ENCODE measurements at places on chromosomes 7 and 10.

DNA sequence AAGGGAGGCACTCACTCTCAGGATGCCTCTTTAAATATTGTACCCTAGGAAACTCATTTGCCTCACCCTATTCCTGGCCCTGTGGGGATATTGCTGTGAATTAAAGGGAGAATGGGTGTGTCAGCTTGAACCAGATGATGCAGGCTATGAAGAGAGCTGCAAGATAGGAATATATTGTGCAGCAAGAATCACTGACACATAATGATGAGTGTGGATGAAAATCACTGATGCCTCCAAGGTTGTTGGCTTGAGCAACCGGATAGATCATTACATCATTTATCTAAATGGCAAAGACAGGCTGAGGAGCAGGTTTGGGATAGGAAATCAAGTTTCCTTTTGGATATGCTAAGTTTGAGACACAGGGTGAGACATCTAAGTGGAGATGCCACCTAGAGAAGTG is 6.2 kb downstream of the SLC26A4 start:
- no peak for DNase-seq

GRCh38 chr7:155506854-155507337 is 39.5 kb downstream of the CNPY1 start:
- no peak for DNase-seq

DNA sequence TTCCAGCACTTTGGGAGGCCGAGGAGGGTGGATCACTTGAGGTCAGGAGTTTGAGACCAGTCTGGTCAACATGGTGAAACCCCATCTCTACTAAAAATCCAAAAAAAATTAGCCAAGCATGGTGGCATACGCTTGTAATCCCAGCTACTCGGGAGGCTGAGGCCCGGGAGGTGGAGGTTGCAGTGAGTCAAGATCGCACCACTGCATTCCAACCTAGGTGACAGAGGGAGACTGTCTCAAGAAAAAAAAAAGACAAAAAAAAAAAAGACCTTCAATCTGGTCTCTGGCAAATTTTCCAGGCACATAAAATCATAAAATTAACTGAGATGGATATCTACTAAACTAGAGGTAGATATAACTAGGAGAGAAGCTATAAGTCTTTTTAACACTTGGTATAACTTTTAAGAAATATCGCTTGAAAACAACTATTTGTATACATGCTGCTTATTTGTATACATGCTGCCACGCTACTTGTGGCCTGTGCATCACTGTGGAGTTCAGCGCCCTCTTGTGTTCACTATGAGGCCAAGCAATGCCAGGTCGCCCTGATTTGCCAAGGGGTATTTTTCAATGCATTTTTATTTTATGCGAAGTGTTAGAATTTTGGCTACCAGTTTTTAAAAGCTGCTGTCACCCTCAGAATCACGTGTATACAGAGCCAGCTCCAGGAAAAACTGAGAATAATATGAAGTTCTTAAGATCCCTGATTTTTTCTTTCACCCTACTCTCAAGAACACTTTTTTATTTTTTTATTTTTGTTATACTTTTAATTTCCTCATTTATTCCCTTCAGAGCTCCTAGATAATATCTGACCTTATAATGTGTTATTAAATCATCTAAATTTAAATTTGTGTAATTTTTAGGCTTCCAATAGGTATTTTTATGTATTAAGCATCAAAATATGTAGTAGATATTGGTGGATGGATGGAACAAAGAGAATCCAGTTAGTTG is 26.7 kb downstream of the CYCS start:
- DNase-seq, result peak; percentile 32

GRCh38 chr7:123789817-123790216 is 41.0 kb upstream of the WASL start:
- no peak for DNase-seq

- no peak for DNase-seq
Measured at GRCh38 chr7:4266270-4267040, 415.6 kb upstream of the FOXK1 start.

DNA sequence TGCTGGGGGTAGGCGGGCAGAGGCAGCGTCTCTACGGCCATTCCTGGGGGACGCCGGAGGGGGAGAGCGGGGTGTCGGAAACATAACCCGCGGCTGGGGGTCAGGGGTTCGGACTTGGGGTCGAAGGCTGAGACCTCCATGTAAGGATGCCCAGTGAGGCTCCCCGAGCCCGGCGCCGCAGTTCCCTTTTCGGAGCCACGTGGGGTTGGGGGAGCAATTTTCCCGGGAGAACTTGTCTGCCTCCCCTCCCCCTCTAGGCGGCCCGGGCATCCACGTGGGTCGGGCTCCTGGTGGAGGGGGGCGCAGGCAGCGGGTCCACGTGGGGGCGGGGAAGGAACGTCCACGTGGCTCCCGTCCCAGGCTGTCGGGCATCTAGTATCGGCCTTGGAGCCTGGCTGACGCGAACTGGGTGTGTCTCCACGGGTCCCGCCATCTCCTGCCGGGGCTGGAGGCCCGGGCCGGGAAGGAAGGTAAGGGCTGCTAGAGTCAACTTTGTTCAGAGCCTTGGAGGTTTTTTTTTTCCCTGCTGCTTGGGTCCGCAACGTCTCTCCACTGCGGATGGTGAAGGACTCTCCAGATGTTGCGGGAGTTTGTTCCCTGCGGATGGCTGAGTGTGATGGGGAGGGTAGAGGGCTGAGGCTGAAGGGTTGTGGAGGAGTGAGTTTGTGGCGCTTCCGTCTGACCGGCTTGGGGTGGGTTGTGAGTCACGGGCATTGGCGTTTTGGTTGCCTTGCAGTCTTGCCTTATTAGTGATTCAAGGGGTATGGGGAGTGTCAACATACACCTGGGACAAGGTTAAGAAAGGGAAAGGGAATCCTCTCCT is 744 bp downstream of the PPRC1 start:
- peak; percentile 59 for DNase-seq

- no peak for DNase-seq
Measured at GRCh38 chr7:2979951-2980350, 63.7 kb downstream of the CARD11 start.

- no peak for DNase-seq
Measured at GRCh38 chr10:88964360-88964759, 11.8 kb upstream of the ACTA2 start.

GRCh38 chr10:110724937-110725336 is 80.8 kb downstream of the RBM20 start:
- no peak for DNase-seq

DNA sequence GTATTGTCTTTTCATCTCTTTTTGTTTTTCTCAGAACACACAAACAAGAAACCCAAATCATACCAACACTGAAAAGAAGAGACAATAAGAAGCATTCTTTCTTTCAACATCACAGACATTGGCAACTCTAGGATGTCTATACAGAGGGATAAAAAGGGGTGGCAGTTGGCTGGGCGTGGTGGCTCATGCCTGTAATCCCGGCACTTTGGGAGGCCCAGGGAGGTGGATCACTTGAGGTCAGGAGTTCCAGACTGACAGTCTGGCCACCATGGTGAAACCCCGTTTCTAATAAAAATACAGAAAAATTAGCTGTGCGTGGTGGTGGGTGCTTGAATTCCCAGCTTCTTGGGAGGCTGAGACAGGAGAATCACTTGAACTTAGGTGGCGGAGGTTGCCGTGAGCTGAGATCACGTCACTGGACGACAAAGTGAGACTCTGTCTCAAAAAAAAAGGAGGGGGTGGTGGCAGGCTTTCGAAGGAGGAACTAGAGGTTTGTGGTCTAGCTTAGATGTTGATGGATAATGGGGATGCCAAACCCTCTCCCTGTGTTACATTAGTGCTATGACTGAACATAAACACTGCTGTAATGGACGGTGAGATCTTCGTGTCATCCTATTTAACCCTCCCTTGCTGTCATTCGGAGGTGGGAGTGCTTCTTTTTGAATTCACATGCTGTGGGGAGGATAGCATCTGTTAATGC is 9.4 kb downstream of the CNNM2 start:
- DNase-seq, result no peak

DNA sequence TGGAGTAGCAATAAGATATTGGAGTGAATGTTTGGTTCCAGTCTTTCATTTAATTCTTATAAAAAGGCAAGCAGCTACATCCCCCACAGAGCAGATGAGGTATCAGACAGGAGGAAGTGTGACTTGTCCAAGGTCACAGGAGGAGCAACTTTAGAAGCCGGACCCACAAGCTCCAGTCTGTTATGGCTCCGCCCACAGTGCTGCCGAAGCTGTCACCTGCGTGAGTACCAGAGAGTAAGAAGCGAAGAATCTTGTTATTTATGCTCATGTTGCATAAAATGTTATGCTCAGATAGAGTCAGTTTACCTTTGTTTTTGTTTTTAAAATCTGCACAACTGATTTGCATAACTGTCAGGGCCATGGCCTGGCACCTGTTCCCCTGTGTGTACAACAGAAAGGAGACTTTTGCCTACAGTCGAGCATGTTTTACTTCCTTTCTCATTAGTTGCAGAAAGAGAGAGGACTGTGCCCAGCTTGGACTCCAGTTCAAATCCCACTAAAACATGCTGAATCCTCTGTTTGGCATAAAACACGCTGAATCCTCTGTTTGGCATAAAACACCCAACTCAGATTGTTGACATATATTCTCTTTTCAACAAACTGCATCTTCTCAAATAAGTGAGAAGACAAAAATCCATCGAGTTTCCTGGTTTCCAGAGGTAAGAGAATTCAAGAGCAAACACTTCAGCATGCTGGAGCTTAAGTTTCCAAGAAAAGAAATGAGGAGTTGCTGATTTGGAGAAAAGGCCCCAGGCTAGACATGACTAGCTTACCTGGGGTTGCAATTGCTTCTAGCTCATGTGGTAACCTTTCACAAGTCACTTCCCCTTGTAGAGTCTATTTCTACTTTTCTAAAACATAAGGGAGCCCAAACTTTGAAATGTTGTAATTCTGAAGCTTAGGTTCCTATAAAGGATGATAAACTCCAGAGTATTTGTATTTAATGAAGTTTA is 409.8 kb upstream of the ZMIZ1 start:
- DNase-seq, result no peak

- DNase-seq, result no peak
Measured at GRCh38 chr10:14665865-14666857, 108.5 kb downstream of the FAM107B start.

- DNase-seq, result no peak
Measured at GRCh38 chr7:18064242-18064838, 36.7 kb upstream of the PRPS1L1 start.

DNA sequence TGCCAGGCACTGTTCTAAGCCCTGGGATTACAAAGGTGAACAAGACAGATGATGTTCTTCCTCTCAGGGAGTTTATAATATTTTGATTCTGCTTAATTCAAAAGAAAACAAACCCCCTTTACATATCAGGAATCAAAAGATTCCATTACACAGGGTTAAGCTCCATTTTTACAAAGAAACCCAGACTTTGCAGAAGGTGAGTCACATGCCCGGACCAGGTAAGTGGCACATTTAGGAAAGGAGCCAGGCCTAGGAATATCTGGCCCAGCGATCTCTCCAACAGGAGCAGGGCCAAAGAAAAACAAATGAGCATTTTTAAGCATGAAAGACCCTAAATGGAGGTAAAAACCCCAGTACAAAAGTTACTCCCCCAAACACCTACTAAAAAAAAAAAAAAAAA is 1.1 kb downstream of the STN1 start:
- DNase-seq, result no peak

- DNase-seq, result no peak
Measured at GRCh38 chr7:48112401-48113165, 23.5 kb downstream of the UPP1 start.

DNA sequence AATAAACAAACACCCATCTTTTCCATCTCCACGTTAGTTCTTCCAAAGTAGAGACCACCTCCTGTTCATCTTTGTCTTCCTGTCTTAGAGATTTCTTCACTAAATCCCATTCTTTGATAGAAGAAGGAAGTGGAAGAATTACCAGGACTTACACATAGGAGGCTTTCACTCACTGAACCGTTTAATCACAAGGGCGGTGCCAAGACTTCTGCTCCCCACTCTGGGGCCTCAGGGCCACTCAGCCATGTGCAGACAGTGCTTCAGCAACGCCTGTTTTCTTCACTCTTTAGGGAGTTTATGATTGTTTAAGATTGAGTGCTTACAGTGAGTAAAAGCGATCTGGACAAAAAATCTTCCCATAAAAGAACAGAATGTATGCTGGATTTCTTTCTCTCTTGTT is 63.9 kb upstream of the SORCS3 start:
- peak; percentile 40 for DNase-seq

GRCh38 chr7:19713676-19714075 is 4.8 kb upstream of the POLR1F start:
- DNase-seq, result peak; percentile 59

DNA sequence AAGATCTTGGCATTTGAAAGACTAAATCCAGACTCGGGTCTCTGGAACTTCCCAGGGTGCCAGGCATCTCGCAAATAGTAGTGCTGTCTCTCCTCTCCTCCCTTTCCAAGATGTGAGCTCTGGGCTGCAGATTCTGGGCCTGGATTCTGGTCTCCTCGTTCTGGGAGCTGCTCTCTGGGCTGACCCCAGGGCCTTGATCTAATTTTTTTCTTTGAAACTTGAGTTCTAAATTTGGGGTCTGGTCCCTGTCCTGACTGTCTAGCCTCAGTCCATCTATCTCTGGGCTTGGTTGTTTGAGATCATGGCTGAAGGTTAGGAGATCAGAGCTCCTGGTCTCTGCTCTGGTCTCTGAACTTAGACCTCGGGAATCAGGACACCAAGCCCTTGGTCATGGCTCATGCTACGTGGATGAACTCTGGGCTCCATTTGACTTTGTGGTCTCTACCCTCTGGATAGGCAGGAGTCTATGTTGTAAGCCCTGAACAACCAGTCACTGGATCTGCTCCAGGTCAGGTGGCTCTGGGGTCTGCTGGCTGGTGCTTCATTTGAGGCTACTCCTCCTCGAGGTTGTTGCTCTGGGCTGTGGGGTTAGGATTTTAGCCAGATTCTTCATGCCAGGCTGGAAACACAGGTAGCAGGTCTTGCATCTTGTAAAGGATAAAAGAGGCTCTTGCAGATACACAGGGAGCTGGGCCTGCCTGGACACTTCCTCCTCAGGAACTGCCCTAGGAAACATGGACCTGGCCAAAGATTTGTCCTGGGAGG is 8.0 kb upstream of the MBL2 start:
- no peak for DNase-seq

- no peak for DNase-seq
Measured at GRCh38 chr7:101494602-101495329, 132.1 kb downstream of the COL26A1 start.

DNA sequence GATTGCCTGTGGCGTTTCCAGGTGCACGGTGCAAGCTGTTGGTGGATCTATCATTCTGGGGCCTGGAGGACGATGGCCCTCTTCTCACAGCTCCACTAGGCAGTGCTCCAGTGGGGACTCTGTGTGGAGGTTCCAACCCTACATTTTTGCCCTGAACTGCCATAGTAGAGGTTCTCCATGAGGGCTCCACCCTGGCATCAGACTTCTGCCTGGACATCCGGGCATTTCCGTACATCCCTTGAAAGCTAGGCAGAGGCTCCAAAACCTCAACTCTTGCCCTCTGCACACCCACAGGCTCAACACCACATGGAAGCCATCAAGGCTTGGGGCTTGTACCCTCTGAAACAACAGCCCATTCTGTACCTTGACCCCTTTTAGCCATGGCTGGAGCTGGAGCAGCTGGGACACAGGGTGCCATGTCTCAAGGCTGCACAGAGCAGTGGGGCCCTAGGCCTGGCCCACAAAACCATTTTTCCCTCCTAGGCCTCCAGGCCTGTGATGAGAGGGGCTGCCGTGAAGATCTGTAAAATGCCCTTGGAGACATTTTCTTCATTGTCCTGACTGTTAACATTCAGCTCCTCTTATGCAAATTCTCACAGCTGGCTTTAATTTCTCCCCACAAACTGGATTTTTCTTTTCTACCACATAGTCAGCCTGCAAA is 10.0 kb upstream of the FGL2 start:
- no peak for DNase-seq
